ENCODE measurements at places on chromosomes 2 and 18. TPM values are rescaled to one million over a fixed set of nuclear protein-coding genes. Genes with fewer than 3 reads are reported as not detected.

DNA sequence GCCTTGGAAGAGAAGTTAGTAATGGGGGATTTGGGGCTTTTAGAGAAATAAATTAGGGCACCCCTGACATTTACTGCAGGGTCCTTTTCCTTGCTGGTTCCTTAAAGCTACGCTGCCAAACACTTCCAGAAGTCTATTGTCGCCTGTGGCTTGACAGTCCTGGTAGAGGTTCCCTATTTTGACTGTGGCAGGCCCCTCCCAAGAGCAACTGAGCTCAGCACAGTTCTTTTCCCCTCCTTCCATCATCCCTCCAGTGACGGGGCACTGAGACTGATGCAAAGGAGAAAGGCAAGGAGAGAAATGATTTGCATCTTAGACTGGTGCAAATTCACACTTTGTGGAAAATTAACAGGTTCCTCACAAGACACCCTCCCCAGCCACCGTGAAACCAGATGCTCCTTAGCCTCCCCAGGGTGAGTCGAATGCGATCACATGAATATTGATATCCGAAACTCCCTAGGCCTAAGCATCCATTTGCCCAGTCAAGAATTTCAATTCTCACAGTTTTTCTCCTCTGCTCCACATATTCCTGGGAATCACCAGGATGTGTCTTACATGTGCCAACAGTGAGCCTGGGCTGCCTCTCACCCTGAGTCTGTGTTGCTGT is 45.4 kb downstream of the RABL2A start:
- peak; percentile 48 for DNase-seq

GRCh38 chr2:119468154-119468955 is 36.7 kb downstream of the TMEM37 start:
- DNase-seq: no peak

YES1 gene
- 69.4 TPM for total RNA-seq

- no peak for DNase-seq
These were observed 22.7 kb upstream of the SPR start for GRCh38 chr2:72864500-72864899.

GRCh38 chr2:220544049-220544448 is 916.6 kb downstream of the SLC4A3 start:
- DNase-seq: no peak

CD8B2 gene
- not detected for total RNA-seq

- DNase-seq: no peak
These were observed 41.7 kb downstream of the PLEKHM3 start for GRCh38 chr2:207983641-207984042.

DNA sequence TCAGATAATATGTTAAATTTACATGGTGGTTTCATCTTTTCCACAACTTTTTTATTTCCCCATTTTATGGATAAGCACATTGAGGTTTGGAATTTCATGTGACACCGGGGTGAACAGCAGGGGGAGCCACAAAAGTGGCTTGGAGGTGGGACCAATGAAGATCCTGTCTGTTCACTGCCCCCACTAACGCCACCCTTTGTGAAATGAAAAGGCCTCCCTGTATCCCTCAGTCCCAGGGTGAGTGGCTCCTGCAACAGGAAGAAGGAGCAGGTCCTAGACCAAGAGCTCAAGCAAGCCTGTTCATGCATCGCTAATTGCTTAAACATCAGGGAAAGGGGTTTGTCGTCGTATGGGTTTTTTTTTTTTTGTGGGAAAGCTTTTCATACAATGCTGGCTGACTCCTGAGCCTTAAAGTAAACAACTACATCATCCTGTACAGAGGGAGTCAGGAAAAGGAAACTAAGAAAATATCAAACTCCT is 267.8 kb upstream of the EPAS1 start:
- DNase-seq: peak; percentile 33

MC2R gene
- total RNA-seq: not detected

All from H7 (cell line).